ENCODE measurements at places on chromosomes 13 and 19. TPM values are rescaled to one million over a fixed set of nuclear protein-coding genes. Genes with fewer than 3 reads are reported as not detected.

Gene IPO5
- total RNA-seq: 150 TPM

Gene PAK4
- total RNA-seq: 6.1 TPM

DNA sequence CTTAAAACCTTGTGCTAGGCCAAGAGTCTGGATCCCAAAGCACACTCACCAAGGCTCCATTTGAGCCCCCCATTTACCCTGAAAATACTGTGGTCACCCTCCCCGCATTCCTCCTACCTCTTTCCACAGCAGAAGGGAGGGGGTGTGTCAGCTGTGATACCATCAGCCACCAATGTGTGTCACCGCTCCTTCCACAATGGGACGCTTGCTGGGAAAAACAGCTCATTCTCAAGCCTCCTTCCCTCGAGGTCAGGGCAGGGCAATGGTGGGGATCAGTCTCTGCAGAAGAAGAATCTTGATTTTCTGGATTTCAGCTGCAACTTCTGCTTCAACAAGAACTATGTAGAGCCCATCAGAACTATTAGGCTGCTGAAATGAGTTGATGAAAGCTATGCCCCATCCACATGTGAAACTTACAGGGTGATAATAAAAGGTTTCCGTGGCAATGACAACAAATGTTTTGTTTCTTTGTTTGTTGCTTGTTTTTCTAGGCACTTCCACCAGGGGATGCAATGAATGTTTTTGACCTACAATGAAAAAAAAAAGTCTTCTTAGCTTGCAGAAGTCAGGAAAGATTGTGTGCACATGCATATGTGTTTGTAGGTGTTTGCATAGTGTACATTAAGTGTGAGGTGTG lies 26.4 kb upstream of the ZNF507 start:
- DNase-seq: no peak

DNA sequence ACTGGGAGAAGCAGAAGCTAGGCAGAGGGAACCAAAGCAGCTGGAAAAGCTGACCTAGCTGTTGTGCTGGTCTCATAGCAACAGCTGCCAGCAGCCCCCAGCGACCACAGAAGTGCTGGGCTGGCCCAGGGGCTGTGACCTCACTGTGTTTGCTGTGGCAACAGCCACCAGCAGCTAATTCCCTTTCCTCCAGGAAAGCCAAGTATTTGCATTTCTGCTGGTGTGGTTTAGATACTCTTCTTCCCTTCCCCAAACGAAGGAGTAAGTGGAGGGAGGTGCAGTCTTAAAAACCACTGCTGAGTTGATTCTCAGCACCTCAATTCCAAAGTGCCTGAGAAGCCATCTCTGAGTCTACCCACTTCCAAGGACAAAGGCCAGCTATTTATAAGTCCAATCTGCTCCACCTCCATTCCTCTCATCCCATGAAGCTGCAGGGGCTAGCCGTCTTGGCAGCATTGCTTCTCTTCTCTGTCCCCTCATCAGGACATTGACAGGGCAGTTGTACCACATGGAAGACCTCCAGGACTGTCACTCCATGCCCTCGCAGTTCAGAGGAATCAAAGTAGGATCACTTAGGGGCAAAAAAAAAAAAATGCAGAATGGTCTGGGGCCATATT lies 11.5 kb upstream of the CCDC97 start:
- peak; percentile 81 for DNase-seq

GRCh38 chr13:21010621-21011020 lies 50.8 kb downstream of the LATS2 start:
- DNase-seq: no peak

DNA sequence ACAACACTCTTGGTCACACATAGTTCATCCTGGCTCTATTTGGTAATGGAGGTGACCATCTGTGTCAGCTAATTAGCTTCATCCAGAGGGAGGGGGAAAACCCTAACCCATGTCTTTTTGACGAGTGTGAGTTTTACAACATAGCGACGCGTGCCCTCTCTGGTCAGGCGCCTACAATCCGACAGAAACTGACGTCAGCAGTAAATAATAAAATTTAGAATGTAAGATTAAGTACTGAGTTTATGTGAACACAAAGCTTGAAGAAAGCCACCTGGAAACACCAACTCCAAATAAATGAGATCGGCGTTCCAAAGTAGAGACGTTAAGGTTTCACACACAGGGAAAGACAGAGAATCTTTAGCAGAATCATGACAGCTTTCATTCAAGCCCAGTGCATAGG lies 1.8 kb upstream of the ZNF83 start:
- DNase-seq: no peak

GRCh38 chr13:110133425-110134235 lies 173.3 kb downstream of the COL4A1 start:
- DNase-seq: no peak

DNA sequence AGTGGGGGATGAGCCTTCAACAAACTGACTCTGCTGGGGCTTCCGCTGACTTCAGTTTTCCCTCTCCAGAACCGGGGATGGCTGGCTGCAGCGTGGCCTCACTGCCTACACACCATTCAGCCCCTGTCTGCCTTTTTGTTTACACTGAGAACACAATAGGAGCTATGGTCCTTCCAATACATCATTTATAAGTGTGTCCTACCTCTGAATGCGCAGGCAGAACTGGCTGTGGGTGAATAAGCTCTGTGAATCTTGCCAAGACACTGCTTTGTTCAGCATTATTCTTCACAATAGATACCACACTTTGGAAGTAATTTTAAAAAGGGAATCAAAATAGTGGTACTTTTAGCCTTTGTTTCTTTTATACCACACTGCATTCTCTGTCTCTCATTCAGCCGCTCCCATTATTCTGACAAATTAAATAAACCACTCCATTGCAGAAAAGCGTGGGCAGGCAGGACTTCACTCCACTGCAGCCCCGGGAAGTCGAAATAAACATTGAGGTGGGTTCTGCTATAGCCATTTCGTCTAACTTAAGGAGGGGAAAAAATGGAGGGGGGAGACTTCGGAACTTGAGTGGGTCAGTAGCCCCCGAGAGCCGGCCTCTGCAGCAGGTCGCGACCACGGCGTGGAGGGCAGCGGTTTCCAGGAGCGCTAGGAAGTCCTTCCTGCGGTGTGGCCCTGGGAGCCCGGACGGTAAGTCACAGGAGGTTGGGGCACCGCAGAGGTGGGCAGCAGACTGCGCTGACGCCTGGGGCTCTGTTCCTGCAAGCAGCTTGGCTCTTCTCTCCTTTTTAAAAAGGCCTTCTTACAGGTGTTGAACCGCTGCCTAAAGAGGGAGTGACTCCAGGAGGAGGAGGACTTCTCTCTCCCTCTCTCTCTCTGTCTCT lies 94.8 kb upstream of the SOX1 start:
- no peak for DNase-seq

All from dermis microvascular lymphatic vessel endothelial cell (primary cell).